ENCODE measurements at places on chromosomes 6 and 20.

DNA sequence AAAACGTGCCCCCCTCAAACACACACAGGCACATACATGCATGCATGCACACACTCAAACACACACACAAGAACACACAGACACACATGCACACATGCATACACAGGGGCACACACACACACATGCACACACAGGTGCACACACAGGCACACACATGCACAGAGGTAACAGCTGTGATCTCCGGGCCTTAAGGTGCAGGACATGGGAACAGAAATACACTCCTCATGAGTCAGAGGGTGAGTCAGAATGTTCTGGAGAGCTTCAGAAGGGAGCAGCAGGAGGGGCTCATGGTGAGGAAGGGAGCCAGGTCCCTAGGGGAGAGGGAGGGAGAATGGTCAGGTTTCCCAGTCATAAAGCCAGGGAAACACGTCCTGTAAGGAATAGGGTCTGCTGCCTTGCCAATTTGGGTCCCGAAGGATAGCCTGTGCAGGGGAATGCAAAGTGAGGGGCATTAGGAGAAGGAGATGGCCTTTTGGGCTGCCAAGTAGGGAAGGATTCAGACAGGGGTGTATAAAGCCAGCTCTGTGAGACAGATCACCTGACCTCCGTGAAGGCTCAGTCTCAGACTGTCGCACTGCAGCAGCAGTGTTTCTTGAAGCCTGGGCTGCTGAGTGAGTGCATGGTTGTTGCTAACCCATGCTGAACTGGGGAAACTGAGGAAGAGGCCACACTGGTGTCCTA, 123.9 kb downstream of the MAFB start:
- no peak for DNase-seq

- DNase-seq: no peak
Observed at GRCh38 chr6:90416322-90416721, 119.7 kb upstream of the BACH2 start.

- no peak for DNase-seq
Observed at GRCh38 chr6:41680182-41680965, 42.1 kb downstream of the MDFI start.

DNA sequence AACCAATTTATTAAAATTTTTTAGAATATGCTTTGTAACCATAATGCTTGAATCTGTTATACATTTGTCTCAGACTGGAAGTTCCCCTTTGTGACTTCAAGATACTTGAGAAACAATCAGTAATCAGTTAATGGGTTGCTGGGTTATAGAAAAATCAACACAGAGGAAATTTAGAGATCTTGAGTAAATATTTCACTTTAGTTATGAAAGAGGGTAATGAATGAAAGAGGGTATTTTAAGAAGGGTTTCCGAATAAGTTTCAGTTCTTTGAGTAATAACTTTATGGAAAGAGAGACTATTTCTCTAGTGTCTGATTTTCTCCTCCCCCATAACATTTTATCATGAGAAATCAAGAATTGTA, 21.4 kb downstream of the ZFAND3 start:
- DNase-seq: no peak

Measured in activated T-cell treated with anti-CD3 and anti-CD28 coated beads, Interleukin-2, amount 50 U/mL, for 1 hour (primary cell).